ENCODE measurements at places on chromosomes 2 and 18.

DNA sequence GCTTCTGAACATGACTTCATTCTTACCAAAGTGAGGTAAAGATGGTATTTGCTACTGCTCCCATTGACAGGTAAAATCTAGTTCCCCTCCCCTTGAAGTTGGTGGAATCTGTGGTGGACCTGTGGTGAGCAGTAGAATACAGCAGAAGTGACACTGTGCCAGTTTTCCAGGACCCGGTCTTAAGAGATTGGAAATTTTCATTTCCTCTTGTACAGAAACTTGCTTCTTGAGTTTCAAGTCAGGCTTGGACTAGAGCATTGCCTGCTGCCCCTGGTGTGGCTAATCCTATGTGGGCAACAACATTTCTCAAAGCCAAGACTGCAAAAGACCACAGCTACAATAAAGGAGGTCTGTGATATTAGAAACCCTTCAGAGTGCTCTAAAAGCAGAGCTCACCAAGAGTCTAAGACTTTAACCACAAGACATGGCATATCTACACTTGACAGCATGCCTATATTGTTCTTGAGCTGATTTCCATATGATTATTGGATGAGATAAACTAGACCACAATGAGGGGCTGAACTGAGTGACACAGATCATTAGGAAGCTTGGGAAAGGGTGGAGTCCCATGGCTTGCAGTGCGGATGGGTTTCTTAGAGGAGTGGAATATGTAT, 458.1 kb downstream of the BCL11A start:
- no peak overlapping the region for H3K4me3 ChIP-seq
- no peak for DNase-seq
- peaks cover 13% of the 10 kb centered on the region for H3K4me1 ChIP-seq

- peak; percentile 94 for DNase-seq
- peaks cover 7% of the 10 kb centered on the region for H3K4me1 ChIP-seq
- H3K4me3 ChIP-seq = no peak overlapping the region
- H3K36me3 ChIP-seq = no peaks in the 10 kb centered on the region
- no peaks in the 10 kb centered on the region for H3K27me3 ChIP-seq
These were observed 50.4 kb upstream of the CTIF start for GRCh38 chr18:48488388-48488850.

- no peak for DNase-seq
- H3K36me3 ChIP-seq = peaks cover 41% of the 10 kb centered on the region
- no peaks in the 10 kb centered on the region for H3K27me3 ChIP-seq
- H3K4me1 ChIP-seq = no peaks in the 10 kb centered on the region
- no peak overlapping the region for H3K27ac ChIP-seq
These were observed 7.6 kb downstream of the GPATCH11 start for GRCh38 chr2:37091873-37092272.

- no peak overlapping the region for H3K4me3 ChIP-seq
- H3K27me3 ChIP-seq = no peaks in the 10 kb centered on the region
- DNase-seq = no peak
- H3K4me1 ChIP-seq = peaks cover 5% of the 10 kb centered on the region
- H3K27ac ChIP-seq = no peak overlapping the region
These were observed 98.5 kb upstream of the CD226 start for GRCh38 chr18:70046207-70046606.

GRCh38 chr2:240603846-240604245, 17.3 kb downstream of the CAPN10 start:
- no peaks in the 10 kb centered on the region for H3K27me3 ChIP-seq
- H3K36me3 ChIP-seq = no peaks in the 10 kb centered on the region
- H3K27ac ChIP-seq = peak overlapping the region; percentile 64
- peaks cover 3% of the 10 kb centered on the region for H3K4me1 ChIP-seq
- no peak for DNase-seq

DNA sequence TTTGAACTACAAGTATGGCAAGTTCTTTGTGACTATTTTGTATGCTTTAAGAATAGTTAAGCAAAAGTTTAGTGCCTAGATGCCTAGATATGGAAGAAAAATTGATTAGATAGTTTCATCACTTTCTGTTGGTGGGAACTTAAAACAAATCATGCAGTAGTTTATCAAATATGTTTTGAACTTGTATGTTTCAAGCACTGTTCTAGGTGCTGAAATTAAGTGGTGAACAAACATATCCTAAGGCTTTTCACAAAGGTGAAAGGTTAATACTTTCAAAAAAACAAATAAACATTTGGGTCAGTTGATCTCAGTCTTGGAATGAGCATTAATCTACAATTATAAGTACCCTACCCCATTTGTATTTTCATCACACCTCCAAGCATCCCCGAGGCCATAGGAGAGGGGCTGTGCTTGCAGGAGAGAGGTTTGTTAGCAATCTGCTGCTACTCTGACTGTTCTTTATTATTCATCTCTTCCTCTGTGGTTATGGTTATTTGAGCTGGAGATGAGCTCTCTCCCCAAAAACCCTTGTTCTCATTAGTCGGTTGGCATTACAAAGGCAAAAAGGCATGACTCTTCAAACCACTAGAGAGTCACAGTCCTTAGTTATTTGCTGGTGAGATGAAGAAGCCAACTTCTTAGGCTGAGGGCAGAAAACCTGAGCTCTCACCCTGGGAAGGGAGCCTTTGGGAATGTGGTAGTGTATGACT, 103.9 kb upstream of the FHL2 start:
- no peaks in the 10 kb centered on the region for H3K27me3 ChIP-seq
- H3K27ac ChIP-seq = no peak overlapping the region
- no peak overlapping the region for H3K4me3 ChIP-seq
- H3K36me3 ChIP-seq = no peaks in the 10 kb centered on the region
- H3K4me1 ChIP-seq = peaks cover 22% of the 10 kb centered on the region
- no peak for DNase-seq

DNA sequence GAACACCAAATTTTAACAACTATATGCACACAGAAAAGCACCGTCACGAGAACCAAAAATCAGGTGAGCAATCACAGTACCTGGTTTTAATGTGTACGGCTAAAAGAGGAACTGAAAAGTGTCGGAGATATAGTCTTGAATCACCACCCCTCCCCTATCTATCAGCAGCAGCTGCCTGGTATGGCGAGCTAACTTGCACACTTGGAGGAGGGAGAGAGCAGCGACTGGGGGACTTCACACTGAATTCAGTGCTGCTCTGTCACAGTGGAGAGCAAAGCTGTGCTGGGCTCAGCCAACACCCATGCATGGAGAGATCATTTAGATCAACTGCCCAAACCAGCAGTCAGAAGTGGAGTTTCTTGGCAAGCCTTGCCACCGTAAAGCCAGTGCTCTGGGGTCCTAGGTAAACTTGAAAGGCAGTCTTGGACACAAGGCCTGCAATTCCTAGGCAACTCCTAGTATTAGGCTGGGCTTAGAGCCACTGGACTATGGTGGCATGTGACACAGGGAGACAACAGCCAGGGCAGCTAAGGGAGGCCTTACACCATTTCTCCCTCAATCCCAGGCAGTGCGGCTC, 89.2 kb upstream of the CD226 start:
- H3K4me3 ChIP-seq = no peak overlapping the region
- H3K27me3 ChIP-seq = no peaks in the 10 kb centered on the region
- DNase-seq = no peak
- H3K36me3 ChIP-seq = no peaks in the 10 kb centered on the region
- no peak overlapping the region for H3K27ac ChIP-seq

DNA sequence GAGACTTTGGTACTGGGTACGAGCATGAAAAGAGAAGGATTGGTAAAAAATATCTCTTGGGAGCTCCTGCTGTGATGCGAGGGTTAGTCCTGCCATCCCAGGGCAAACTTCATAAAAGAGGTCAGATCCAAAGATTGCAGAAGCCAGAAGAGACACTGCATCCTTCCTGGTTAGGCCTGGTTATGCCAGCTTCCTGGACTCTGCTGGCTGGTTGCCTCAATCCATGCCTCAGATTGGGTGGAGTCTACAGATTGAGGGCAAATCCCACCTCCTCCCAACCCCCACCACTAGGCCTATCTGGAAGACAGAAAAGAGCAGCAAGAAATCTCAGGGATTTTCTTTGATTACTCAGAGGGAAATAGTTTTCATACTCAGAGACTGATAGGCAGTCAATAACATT, 5.3 kb upstream of the ACADL start:
- H3K4me3 ChIP-seq = no peak overlapping the region
- DNase-seq = no peak
- peaks cover 6% of the 10 kb centered on the region for H3K4me1 ChIP-seq
- no peaks in the 10 kb centered on the region for H3K36me3 ChIP-seq
- no peak overlapping the region for H3K27ac ChIP-seq

DNA sequence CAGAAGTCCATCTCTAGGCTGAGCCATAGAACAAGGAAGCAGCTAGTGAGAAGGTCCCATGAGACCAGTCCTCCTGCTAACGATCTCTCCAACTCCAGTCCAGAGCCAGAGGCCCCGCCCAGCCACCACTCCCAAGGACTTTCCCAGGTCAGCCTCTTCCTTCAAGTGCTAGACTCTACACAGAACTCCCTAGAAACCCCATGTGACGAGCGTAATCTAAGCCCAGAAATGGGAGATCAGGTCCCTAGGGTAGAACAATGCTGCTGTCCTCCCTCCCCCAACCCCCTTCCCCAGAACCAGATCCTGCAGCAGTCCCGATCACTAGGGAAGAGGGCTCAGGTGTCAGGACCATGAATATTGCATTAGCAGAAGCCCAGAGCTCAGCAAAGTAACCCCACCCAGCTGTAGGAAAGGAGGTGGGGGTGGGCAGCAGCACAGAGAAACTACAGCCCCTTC, 6.9 kb downstream of the DCTN1 start:
- no peaks in the 10 kb centered on the region for H3K27me3 ChIP-seq
- H3K36me3 ChIP-seq = peaks cover 29% of the 10 kb centered on the region
- DNase-seq = peak; percentile 42
- peak overlapping the region; percentile 6 for H3K27ac ChIP-seq

GRCh38 chr2:110707386-110707965, 24.9 kb upstream of the ACOXL start:
- H3K27me3 ChIP-seq = no peaks in the 10 kb centered on the region
- no peak for DNase-seq
- H3K27ac ChIP-seq = no peak overlapping the region

DNA sequence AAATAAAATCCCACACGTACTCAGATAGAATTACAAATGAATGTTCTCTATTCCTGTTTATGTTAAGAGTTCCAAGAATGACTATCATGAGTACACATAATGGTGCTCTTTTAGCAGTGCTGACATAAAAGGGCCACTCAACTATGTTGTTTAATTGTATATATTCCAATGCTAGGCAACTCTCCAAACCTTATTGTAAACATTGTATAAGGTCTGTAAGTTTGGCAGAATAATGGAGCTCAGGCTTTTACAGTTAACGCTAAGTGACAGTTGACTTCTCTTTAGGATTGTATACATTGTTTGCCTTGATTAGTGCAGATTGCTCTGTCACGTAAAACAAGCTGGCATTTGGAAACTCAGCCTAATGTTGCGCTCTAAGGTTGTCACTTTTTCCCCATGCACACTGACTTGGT, 20.8 kb downstream of the RBMS1 start:
- no peak for DNase-seq
- no peak overlapping the region for H3K27ac ChIP-seq
- H3K4me1 ChIP-seq = peaks cover 24% of the 10 kb centered on the region
- H3K27me3 ChIP-seq = no peaks in the 10 kb centered on the region
- no peak overlapping the region for H3K4me3 ChIP-seq

- H3K27me3 ChIP-seq = no peaks in the 10 kb centered on the region
- peaks cover 15% of the 10 kb centered on the region for H3K4me1 ChIP-seq
- H3K36me3 ChIP-seq = no peaks in the 10 kb centered on the region
- no peak for DNase-seq
- no peak overlapping the region for H3K4me3 ChIP-seq
- no peak overlapping the region for H3K27ac ChIP-seq
These were observed 89.9 kb downstream of the ERBB4 start for GRCh38 chr2:212448698-212449097.

DNA sequence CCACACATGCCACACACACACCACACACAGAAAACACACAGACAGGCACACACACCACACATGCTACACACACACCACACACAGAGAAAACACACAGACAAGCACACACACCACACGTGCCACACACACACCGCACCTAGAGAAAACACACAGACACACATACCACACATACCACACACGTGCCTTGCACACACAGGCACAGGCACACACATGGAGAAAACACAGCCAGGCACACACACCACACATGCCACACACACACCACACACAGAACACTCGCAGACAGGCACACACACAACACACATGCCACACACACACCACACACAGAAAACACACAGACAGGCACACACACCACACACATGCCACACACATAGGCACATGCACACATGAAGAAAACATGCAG, 242.1 kb upstream of the MYT1L start:
- no peak overlapping the region for H3K27ac ChIP-seq
- no peaks in the 10 kb centered on the region for H3K36me3 ChIP-seq
- DNase-seq = no peak
- H3K4me3 ChIP-seq = no peak overlapping the region
- no peaks in the 10 kb centered on the region for H3K4me1 ChIP-seq
- no peaks in the 10 kb centered on the region for H3K27me3 ChIP-seq

DNA sequence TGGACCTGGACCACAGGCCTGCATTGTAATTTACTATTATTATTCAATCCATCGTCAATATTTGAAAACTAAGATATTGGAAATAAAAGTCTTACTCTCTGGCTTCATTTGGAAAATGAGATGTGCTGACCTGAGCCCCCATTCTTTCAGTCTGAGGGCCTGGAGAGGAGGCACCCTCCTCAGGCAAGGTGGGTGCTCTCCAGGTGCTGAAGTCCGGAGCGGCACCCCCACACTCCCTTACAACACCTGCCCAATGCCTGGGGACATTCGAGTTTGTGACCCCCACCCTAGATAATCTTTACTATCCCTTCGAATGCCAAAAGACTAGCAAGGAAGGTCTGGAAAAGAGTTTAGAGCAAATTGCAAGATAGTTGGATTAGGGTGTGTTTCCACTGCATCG, 133.3 kb downstream of the EN1 start:
- H3K4me1 ChIP-seq = no peaks in the 10 kb centered on the region
- H3K27me3 ChIP-seq = no peaks in the 10 kb centered on the region
- no peak for DNase-seq

GRCh38 chr2:64482765-64483504, 29.0 kb downstream of the LGALSL start:
- no peak overlapping the region for H3K27ac ChIP-seq
- peak; percentile 30 for DNase-seq
- no peaks in the 10 kb centered on the region for H3K27me3 ChIP-seq
- no peaks in the 10 kb centered on the region for H3K36me3 ChIP-seq
- no peaks in the 10 kb centered on the region for H3K4me1 ChIP-seq
- H3K4me3 ChIP-seq = no peak overlapping the region

- no peaks in the 10 kb centered on the region for H3K4me1 ChIP-seq
- no peak overlapping the region for H3K4me3 ChIP-seq
- H3K27ac ChIP-seq = no peak overlapping the region
- H3K27me3 ChIP-seq = peaks cover 3% of the 10 kb centered on the region
- no peaks in the 10 kb centered on the region for H3K36me3 ChIP-seq
- DNase-seq = no peak
These were observed 92.9 kb downstream of the GALNT3 start for GRCh38 chr2:165701147-165701546.
